ENCODE measurements at places on chromosomes 11 and 22.

GRCh38 chr22:46084376-46084775 is 66.0 kb upstream of the PPARA start:
- no peak for DNase-seq

DNA sequence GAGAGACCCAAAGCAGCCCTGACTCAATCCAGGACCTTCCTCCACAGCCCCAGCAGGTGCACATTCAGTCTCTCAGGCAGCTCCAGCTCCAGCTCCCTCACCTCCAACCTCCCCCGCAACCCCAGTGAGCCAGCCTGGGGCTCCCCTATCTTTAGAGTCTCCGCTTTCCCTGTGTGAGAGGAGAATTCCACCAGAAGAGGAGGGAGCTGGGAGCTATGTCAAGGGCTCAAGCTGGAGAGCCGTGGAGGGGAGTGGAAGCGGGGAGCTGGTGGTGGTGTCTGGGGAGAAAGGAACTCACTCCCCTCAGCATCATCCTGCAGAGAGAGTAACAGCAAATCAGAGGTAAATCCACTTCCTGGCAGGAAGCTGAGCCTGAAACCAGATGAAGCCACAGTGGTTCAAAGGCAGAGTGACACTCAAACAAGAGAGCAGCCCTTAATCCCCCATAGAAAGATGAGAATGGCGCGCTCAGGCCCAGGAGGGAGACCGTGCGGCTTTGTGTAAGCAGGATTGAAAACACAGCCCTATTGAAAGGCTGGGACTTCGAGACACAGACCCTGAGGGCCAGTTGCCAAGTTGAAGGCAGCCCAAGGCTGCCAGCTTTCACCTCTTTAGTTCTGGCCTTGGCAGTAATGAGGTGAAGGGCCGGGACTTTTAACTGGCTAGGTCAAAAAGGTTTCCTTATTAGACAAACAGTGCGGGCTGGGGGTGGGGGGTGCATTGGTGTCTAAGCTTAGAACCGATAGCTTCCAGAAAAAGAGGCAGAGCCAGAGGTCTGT is 21.4 kb upstream of the CDON start:
- DNase-seq: no peak

GRCh38 chr11:38680166-38680565 is 2082.1 kb upstream of the RAG2 start:
- DNase-seq: no peak

DNA sequence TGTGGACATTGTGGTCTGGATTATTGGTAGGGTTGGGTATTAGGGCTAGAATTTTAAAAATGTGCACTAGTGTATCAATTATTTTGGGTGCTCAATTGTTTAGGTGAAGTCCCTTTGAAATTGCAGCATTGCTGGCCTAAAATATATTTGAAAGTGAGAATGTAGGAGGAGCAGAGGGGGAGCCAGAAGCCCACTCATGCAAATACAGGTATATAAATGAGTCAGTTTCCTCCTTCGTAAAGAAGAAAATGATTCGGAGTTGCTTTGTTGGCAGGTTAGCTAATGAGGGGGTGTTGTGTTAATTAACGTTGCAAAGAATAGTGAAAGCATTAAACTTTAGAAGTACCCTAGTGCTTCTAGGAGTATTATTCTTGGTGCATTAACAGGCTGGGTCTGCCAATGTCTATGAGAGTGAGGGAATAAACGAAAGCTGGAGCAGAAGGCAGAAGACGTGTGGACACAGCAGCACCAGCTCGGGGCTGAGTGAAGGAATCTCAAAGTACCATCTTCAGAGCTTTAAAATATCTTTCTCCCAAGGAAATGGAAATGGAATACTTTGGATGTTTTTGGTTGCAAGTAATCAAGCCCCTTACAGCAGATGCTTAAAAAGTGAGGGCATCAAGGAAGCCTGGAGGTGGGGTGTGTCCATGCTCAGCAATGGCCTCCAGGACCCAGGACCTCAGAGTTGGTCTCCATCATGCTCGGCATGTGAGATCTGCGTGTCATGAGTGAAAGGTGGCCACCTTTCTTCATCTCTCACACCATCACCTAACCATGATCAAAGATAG is 522.9 kb downstream of the NTM start:
- DNase-seq: no peak

DNA sequence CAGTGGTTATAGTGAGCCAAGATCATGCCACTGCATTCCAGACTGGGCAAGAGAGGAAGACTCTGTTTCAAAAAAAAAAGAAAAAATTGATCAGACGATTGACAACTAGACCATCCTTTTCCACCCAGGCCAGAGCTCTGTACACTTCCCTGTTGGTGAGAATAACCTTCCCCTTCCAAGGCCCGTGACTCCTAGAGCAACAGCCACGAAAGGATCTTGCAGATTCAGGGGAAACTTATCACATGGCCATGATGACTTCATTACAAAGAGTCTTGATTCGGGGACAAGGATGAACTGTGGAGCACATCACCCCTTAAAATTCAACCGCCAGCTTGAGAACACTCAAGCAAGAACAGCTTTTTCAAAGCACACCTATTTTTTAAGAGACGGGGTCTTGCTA is 10.3 kb downstream of the CD5 start:
- DNase-seq: no peak

- DNase-seq: no peak
These were observed 46.4 kb downstream of the CD82 start for GRCh38 chr11:44611687-44612434.

- DNase-seq: no peak
These were observed 51.4 kb downstream of the PRR5L start for GRCh38 chr11:36347384-36347906.

DNA sequence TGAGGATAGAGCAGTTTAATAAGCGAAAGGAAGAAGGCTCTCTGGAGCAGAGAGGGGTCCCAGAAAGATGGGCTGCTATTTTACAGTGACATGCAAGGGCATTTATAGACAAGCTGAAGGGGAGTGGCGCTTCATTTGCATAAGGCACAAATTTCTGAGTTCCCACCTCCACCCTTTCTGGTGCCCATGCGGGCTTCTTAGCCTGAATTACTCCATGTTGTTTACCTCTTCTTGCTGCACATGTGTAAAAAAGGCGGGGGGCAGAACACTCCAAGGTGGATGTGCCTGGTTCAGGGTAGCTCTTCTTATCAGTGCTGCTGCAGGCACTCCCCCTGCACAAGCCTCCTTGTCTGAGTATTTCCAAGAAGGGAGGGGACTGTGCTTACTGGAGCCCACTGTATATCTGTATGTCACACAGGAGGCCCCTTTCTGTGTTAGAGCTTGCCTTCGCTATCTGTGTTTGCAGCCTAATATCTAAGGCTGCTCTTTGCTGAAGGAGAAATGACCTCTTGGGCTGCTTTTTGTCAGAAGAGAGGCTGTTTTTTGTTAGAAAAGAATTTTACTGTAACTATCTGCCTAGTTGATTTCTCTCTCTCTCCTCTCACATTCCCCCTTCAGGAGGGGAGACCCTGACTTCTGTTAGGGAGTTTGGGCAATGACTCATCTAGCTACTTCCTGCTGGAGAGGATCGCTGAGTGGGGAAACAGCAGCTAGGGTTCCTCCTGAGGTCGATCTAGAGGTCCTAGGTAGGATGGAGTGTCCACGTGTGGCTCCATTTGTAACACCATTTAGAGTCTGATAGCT is 1057.0 kb upstream of the CNTN5 start:
- no peak for DNase-seq

DNA sequence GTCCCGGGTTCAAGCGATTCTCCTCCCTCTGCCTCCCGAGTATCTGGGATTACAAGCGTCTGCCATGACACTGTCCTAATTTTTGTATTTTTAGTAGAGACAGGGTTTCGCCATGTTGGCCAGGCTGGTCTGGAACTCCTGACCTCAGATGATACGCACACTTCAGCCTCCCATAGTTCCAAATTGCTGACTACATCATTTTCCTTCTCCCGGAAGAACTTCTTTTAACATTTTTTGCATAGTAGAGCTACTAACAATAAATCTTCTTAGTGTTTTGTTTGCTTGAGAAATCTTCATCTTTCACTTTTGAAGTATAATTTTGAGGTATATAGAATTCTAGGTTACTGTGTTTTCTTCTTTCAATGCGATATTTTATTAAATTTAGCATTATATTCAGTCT is 1415.1 kb upstream of the RAG2 start:
- DNase-seq: no peak

DNA sequence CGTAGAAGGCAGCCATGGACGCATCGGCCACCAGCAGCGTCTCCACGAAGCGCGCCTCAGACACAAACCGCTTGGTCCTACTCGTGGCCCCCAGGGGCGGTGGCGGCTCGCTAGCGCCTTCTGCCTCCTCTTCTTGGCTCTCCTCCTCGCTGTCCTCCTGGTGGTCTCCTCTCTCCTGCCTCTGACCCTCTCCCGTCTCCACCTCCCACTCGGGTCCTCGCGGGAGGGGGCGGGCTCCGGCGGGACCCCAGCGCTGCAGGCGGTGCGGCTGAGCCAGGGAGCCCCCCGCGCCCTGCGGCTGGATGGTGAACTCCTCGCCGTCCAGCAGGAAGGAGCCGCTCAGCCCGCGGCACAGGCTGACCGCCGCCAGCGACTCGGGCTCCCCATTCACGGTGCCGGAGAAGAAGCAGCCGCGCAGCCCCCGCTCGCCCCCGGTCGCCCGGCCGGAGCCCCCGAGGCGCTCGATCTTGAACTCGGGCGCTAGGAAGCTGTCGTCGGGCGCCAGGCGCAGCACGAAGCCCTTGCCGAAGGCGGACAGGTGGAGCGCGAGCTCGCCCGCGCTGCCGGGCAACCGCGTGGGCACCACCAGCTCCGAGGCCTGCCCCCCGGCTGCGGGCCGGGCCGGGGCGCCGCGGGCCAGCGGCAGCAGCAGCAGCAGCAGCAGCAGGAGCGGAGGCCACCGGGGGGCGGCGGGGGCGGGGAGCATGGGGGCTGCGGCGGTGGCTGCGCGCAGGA is 661 bp downstream of the ADAMTS8 start:
- DNase-seq: no peak

DNA sequence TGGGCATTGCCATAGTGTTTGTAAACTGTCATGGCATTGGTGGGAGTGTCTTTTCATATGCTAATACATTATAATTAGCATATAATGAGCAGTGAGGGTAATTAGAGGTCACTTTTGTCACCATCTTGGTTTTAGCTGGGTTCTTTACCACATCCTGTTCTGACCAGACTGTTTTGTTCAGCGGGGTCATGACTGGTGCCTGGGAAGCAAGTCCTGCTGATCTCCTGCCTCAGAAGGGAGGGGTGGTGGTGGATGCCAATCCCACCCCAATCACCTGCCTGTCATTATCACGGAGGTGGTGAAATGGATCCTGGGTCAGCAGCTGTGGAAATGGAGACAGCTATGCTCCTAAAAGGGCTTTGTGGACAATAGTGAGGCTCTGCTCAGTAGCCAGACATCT is 31.2 kb downstream of the IL18 start:
- DNase-seq: no peak

- DNase-seq: no peak
These were observed 35.1 kb downstream of the TRIOBP start for GRCh38 chr22:37731804-37732471.

DNA sequence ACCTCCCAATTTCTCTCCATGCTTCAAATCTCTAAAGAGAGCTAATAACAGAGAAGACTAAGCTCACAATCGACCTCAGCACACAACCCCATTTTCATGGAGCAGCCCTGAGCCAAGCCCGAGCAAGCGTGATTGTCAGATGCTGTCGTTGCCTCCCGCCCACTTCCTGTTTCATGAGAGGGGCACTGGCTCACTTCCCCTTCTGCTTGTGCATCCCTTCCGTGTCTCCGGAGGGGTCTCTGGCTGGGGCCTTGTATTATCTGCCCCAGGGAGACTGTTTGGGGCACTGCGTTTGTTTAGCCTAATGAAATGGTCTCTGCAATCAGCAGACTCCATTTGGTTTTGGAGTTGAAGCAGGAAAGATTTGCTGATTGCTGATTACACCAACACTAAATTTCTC is 181.3 kb upstream of the SEZ6L start:
- no peak for DNase-seq

- DNase-seq: no peak
These were observed 10.4 kb downstream of the PACSIN2 start for GRCh38 chr22:43004362-43005035.

- DNase-seq: no peak
These were observed 60.0 kb downstream of the SPECC1L start for GRCh38 chr22:24330636-24331035.

DNA sequence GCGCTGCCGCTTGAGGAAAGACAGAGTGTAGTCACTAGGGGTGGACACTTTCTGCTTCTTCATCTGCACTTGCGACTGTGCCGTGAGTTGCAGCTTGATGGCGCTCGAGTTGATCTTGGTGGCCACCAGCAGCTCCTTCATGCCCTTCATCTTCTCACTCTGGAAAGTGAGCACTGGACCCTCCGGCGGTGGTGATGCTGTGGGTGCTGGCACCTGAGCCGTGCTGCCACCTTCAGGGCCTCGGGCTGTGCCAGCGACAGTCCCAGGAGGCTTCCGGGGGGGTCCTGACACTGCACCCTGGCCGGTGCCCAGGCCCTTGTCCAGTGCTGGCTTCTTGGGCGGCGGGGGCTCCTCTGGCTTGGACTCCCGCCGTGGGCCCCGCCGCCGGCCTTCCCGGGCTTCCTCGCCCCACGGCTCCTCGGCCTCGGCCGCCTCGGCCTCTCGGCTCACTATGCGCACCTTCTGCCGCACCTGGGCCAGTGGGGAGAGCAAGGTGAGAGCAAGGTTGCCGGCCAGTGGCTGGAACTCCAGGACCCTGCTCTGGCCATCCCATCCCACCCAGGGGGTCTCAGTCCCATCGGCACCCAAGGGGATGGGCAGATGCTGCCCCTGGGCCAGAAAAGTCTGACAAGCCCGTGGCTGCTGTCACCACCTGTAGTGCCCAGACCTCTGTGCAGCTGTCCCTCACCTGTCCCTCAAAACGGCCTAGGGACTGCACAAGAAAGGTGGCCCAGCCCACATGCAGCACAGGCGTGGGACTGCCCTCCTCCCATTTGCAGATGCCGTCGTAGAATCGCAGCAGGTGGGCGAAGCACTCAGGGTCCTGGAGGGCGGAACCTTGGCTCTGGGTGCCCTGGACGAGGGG is 1.6 kb upstream of the MAP4K2 start:
- DNase-seq: no peak

GRCh38 chr22:20793748-20794649 is 20.1 kb downstream of the SERPIND1 start:
- DNase-seq: no peak

GRCh38 chr11:99366546-99366945 is 345.8 kb downstream of the CNTN5 start:
- DNase-seq: no peak

GRCh38 chr22:20531154-20531403 is 23.7 kb downstream of the MED15 start:
- DNase-seq: no peak

DNA sequence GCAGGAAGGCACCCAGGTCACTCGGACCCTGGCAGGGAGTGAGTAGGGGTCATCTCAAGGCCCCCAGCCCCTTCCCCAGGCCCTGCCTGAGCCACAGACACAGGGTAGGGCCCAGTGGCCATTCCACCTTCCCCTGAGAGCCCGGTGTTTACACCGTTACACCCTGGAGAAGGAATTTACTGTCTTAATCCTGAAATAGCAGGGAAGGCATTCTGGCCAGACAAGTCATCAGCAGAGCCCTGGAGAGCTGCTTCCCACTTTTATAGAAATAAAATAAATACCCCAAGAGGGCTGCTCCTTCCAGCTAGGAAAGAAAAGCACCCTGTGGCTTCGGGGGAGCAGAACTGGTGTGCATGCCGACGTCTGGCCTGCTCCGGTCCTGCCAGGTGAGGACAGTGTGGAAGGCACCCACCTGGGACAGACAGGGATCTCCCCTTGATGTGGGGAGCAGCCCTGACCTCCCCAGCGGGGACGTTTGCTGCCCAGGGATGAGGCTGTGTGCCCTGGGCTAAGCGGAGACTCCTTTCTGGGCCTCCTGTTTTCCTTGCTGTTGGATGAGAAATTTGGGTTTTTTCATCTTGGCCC is 180.0 kb downstream of the MN1 start:
- DNase-seq: no peak
